ENCODE measurements at places on chromosomes 5 and 9.

GRCh38 chr9:37784291-37784615, 611 bp downstream of the EXOSC3 start:
- DNase-seq: no peak

DNA sequence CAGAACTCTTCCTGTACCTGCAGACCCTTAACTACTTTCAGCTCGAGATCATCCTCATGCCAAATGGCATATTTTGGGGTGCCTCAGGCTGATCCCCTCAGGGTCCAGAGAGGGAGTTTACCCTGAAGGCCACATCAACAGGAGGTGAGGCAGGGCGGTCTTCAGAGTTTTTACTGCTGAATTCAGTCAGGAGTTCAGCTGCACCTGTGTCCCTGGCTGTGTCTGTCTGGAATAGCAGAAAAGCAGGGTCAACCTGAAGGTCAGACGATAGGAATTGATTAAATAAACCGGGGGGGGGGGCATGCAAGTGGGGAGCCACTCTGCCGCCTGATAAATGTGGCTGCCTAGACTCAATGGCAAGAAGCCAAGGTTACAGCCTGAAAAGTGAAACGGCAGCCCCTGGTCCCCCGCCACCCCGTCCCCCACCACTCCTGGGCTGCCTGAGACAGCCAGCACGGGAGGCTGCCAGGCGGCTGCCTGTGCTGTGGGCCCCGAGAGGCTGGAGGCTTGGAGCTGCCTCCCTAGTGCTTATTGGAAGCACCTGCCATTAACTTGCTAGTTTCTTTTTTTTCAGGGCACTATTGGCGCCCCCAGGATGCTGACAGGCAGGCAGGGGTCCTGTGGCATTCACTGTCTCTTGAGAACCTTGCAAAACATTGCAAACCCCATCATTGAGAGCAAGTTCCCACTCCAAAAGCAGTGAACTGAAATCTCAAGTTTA, 182.7 kb upstream of the PPP1R26 start:
- no peak for DNase-seq

GRCh38 chr5:137342764-137343163, 156.4 kb downstream of the SPOCK1 start:
- DNase-seq: no peak

GRCh38 chr5:133347039-133347438, 265.3 kb downstream of the FSTL4 start:
- no peak for DNase-seq

- DNase-seq: no peak
These were observed 15.0 kb upstream of the LVRN start for GRCh38 chr5:115947260-115947659.

GRCh38 chr5:75052192-75053053, at the start of gene GCNT4:
TSS of gene GCNT4 (minus strand) at chr5:75052558. CDS start at chr5:75030037, 22,521 bp downstream.
- peak; percentile 51 for DNase-seq

DNA sequence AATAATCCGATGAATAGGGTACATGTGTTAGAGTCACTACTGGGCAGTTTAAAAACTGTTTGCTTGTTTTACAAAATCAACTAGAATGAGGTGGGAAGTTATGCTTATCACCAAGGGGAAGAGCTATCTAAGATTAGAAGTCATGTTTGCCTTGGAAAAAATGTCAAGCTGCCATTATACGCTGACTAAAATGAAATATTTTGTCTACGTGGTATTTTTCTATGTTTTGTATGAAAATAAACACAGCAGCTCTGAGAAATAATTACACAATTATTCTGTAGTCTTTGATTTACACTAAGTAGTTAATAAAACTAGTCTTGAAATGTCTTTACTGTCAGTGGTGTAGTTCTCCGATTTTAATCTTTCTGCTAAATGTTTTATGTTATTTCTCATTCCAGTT, 241.9 kb upstream of the TARS1 start:
- no peak for DNase-seq

- DNase-seq: no peak
These were observed 27.3 kb downstream of the CPEB4 start for GRCh38 chr5:173915310-173916014.

- DNase-seq: no peak
These were observed 500.1 kb downstream of the CCDC171 start for GRCh38 chr9:16052757-16053530.

- DNase-seq: no peak
These were observed 8.8 kb upstream of the LCP2 start for GRCh38 chr5:170306381-170306831.

GRCh38 chr5:120108586-120109248, 355.4 kb upstream of the PRR16 start:
- DNase-seq: no peak

DNA sequence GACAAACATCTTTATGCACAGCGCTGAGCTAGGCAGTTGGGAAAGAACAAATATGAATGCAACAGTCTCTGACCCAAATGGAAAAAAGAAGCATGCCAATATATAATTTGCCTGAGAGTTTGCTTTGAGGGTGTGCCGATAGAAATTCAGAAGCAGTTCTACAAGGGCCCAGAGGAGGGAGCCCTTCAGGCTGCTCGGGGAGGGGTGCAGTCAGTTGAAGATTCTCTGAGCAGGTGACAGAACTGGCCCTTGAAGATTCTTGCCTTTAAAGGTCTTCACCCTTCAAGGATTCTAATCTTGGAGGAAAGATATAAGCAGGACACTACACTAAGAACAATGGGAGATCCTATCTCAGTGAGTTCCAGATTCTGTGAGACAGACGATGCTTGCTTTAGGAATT, 3.7 kb upstream of the PAPPA start:
- DNase-seq: peak; percentile 41

- DNase-seq: no peak
These were observed 23.0 kb downstream of the GDNF start for GRCh38 chr5:37816883-37817282.

DNA sequence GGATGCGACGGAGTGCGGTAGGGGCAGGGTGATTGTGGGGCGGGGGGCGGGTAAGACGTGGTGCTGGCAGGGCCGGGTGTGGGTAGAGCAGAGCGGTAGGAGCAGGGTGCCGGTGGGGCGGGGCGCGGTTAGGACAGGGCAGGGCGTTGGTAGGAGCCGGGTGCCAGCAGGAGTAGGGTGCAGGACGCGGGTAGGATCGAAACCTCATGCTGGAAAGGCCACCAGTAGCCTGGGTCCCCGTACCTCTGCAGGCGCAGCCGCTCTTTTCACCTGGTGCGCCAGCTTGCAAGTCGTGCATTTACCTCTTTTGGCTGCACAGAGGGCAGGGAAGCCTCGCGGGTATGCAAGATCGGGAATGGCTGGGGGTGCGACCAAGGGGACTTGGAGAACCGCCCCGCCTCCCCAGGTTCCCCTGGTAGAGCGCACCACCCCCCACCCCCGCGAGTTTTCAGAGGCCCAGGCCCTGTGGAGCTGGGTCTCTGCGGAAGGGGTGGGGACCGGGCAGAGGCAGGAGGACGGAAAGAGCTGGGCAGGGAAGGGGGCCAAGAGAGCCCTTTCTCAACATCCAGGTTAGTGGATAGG, 104.8 kb upstream of the SIMC1 start:
- no peak for DNase-seq

DNA sequence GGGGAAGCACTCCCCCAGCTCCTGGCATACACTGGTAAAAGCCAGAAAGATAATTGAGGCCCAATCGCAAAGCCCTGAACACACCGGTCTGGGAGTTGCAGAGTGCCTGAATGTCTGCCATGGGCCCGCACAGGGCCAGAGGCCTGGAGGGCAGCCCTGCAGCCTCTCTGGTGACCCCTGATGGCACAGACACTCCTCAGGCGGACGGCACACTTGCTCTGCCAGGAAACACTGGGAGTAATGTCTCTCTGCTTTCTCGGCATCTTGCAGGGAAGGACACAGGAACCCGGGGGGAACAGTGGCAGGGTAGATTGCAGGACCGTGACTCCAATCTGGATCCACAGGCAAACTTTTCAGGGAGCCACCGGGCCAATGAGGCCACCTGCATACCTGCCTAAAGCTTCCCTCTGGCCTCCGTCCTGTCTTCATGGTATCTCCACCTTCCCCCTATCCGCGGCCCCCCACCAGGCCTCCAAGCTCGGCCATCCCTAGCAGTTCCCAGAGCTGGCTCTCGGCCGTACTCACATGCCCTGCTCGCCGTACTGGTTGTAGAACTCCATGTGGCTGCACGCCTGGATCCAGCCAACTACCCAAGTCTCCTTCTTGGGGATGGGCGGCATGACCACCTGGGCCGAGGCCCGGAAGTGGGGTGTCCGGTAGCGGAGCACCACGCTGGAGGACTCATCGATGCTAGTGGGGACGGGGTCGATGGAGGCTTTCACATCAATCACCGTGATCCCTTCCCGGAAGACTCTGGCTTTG, 797 bp downstream of the FAM78A start:
- DNase-seq: no peak

- DNase-seq: no peak
These were observed 30.9 kb downstream of the JAK2 start for GRCh38 chr9:5015934-5016333.

GRCh38 chr9:70352356-70352755, 62.1 kb downstream of the KLF9 start:
- DNase-seq: no peak
